ENCODE measurements at places on chromosomes 1 and 21.
A peak's percentile ranks its signal among the peaks of the same experiment; 100 is the strongest.

- peak; percentile 35 for DNase-seq
Observed at GRCh38 chr1:21703318-21703963, 34.3 kb upstream of the RAP1GAP start.

- no peak for DNase-seq
Observed at GRCh38 chr1:156493154-156493631, 7.4 kb downstream of the MEF2D start.

GRCh38 chr1:212754680-212755079, 36.9 kb downstream of the NSL1 start:
- DNase-seq = no peak

DNA sequence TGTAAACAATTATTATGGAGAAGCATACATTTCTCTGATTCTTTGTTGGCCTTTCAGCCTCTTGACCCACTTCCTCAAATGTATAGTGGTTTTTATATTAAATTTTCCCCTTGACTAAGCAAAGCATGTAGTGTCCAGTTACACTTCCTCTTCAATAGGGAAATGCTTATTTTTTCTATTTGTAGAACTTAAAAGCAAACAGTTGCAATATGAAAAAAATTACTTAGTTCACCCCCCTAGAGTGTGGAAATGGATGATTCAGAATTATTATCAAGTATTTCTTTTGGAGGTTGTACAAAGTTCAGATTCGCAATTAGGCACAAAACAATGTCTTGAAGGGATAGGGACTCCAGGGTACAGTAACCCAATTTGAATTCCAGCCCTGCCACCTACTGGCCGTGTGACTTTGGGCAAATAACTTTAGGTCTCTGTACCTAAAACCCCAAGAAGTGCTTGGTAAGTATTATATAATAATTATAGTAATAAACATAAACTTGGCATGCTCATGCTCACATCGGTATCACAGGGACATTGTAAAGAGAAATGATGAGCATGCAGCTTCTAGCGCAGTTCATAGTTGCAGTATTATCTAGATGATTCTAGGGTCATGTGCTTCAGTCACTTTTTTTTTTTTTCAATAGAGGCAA, 28.6 kb upstream of the IFNGR2 start:
- DNase-seq = no peak

- DNase-seq = no peak
Observed at GRCh38 chr1:94012708-94013366, 103.6 kb upstream of the GCLM start.

- no peak for DNase-seq
Observed at GRCh38 chr1:228009828-228010775, 3.3 kb downstream of the WNT3A start.

DNA sequence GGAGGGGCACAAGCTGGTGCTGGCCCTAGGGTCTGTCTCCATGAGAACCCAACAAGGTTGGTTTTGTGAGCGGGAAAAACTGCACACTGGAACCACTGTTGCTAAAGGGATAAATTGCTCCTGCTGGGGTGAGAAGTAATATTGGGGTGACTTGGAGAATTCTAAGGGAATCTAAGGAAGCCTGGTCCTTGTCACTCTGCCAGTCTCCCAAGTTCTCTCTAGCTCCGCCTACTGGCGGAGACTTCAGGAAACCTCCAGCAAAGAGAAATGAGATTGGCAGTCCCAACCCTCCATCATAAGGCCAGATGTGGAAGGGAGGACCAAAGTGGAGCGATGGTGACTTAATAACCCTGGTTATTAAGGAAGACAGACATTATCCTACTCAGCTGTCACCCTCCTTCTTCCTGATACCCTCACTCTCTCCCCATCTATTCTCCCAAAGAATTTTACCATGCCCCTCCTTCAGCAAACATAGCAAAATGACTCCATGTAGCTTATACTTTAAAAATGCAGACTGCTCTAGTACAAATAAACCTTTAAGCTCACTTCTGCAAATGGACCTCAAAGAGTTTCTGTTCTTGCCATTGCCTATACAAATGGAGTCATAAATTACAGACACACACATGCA, 2.7 kb downstream of the LCE1F start:
- no peak for DNase-seq

GRCh38 chr1:201881617-201882016, 7.1 kb upstream of the SHISA4 start:
- no peak for DNase-seq

DNA sequence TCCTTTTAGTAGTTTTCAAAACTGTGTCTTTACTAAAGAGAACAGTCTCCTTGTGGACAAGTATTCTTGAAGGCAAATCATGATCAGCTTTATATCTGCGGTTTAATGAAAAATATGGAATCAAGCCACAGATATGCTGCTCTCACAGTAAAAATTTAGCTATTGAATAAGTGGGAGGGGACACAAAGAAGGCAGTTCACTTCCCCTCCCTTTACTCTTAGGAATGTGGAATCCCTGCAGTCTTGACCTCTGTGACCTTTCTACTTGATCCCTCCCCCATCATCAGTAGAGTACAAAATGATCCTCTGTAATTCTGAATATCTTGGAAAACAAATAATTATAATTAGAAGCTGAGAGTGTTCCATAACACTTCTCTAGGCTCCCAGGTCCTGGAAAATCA, 136.7 kb upstream of the HOOK1 start:
- DNase-seq = peak; percentile 62

- DNase-seq = peak; percentile 56
Observed at GRCh38 chr1:224175617-224176016, 7.4 kb upstream of the DEGS1 start.

DNA sequence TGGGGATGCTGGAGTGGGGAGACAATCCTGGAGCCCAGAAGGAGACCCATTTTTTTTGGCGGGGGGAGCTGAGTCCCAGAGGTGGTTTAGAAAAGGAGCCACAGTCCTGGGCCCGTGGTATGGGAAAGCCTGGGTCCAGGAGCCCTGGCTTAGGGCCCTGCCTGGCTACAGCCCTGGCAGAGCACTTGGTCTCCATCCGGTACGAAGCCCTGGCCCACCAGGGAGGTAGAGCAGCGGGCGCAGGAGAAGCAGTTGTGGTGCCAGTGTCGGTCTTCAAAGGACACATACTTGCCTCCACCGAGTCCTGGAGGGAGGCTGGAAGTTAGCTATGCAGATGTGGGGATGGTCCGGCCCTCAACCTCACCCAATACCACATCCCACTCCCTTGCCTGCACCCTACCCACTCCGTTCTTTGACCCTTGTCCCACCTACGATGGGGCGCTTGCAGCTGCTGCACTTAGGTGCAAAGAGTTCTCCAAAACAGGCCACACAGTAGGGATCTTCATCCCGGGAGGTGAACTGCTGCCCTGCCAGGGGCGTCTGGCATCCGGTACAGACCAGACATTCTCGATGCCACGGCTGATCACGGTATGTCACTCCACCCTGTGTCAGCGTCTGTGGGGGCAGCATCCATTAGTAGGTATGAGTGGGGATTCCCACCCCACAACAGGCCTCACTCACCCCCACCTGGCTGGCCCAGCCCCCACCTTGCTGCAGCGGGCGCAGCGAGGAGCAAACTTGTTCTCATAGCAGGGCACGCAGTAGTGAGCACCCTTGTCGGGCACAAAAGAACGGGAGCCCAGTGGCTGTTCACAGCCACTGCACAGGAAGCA, 7.7 kb upstream of the SF3A3 start:
- no peak for DNase-seq

- peak; percentile 74 for DNase-seq
Observed at GRCh38 chr1:11214698-11215380, 25.7 kb downstream of the ANGPTL7 start.

DNA sequence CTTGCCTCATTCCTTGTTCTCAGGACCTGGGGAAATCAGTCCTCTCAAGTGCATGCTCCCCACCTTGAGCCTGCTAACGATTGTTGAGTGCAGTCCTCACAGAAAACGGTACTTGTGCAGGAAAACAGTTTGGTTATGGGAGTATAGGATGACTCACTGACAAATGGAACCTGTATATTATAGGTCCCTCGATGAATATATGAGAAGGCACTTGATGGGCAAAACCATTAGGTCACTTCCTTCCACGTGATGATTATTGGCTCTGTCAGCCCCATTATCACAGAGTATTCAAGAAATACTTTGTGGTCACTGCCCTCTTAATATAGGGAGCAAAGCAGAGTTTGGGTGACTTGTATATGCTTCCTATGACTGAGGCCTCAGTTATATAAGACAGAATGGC, 6.2 kb downstream of the CCDC17 start:
- no peak for DNase-seq

- DNase-seq = no peak
Observed at GRCh38 chr1:225816643-225817538, 7.0 kb downstream of the EPHX1 start.

- no peak for DNase-seq
Observed at GRCh38 chr1:247291833-247292561, 36.1 kb downstream of the VN1R5 start.

DNA sequence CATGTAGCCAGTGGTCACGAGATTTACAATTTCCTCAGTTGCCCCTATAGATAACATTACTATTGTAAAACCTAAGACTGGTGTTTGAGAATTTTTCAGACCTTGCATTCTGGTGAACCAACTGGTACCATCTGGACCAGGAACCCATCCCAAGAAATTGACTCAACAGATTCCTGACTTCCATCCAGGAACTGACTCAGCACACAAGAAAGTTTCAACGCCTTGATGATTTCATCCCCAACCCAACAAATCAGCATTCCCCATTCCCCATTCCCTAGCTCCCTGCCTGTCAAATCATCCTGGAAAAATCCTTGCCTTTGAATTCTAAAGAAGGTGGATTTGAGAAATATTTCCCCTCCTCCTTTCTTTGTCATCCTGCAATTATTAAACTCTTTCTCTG, 529.8 kb upstream of the PRMT6 start:
- DNase-seq = no peak

DNA sequence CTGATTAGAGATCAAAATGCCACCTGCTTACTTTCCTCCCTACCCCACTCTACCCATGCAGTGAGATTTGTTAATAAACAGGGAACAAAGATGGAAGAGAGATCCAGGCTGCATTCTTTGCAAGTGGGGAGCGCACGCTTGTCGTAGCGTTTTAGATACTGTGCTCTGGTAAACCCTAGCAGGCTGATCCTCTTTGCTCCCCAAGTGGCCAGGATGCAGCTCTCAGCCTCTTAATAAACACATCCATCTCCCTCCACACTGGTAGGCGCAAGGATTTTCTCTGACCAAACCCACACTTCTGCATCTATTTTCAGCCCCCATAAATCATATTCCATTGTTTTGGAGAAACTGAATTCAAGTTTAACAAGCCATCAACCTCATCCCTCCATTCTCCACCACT, 2.9 kb downstream of the PGBD5 start:
- DNase-seq = peak; percentile 6

DNA sequence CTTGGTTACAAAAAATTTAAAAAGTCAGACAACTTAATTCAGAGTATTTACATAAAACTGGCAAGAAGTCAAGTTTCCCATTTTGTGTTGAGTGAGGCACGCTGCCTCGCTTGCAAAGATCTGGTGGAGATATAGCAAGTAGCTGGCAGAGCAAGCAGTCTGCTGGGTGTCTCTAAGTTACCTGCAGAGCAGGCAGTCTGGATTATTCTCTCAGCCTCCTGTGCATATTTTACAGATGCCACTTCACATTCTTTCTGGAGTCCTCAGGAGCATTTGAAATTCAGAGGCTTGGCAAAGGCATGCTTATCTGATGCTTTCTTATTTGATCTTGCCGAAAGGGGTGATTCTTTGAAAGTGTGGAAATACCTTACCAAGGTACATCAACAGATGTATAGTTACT, 640.4 kb upstream of the ADGRL4 start:
- no peak for DNase-seq

DNA sequence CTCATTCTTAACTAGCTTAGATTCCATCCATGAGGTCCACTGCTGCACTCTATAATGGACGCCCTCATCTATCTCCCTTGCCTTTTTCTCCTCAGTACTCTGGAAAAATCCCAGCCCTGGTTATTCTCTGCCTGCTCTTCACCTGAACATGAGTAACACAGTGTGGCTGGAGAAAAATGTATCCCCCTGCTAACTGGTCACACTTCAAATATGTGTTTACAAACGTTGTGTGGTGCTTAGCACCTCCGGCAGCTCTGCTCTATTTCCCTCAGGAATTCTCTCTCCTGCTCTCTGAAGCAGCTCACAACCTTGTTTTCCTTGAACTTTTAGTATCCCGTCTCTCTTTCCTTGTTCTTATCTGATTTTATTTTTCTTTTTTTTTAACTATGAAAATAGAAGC, 4.1 kb downstream of the SCCPDH start:
- no peak for DNase-seq

GRCh38 chr1:117389284-117389683, 22.0 kb downstream of the MAN1A2 start:
- no peak for DNase-seq

DNA sequence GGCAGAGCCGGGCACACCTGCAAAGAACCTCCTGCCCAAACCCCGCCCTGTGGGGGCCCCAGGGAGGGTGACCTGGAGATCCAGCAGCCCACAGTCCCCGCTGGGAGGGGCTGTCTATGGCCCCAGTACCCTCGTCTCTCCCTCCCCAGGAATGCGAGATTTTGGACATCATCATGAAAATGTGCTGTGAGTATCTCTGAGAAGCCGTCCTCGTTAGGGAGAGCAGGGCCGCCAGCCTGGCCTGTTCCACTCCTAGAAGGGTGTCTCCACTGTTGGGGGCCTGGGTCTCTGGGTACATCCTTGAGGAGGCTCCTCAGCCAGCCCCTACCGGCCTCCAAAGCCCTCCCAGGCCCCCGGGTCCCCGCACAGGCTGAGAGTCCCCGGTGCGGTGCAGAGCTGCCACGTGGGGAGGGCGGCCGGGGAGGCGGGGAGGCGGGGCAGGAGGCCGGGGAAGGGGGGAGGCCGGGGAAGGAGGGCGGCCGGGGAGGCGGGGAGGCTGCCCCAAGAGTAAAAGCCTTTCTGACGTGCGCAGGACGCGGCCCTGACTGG, 18.7 kb downstream of the COL6A1 start:
- DNase-seq = no peak

GRCh38 chr1:211639475-211640300, 35.7 kb downstream of the NEK2 start:
- DNase-seq = no peak

DNA sequence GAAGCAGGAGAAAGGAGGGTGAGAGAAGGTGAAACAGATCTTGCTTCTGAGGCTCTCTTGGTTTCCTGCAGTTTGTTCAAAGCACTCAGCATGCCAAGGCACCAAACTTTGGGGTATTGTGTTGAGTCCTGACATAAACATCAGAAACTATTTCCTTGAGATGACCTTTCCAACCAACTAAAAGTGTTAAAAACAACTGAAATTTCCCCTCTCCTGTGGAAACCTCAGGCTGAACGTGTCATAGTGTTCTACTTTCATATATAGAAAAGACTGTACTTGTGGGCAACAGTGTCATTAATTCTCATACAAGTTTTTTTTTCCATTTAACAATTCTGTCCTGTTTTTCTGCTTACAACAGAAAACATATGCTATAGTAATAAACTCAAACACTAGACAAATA, 6.3 kb upstream of the LYST start:
- DNase-seq = no peak

- no peak for DNase-seq
Observed at GRCh38 chr1:93453911-93454310, 6.0 kb downstream of the FNBP1L start.

DNA sequence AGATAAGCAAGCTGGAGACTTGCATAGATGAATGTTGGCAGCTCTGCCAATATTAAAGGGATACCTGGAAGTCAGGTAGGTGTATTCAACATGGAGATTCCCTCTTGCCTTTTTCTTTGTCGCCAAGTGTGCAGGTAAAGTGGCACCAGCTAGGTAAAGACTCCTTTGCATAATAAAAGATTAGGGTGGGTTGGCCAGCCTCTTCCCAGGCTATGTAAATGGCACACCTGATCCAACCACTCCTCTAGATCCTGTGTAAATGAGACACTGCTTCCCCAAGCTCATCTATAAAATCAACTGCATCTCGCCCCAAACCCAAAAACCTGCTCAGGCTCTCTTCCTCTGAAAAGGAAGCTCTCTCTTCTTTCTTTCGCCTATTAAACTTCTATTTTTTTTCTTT, 100.8 kb upstream of the DSCAM start:
- no peak for DNase-seq
